NCI-H1105 (cell line): ENCODE measurements at places on chromosomes 7 and 10.

DNA sequence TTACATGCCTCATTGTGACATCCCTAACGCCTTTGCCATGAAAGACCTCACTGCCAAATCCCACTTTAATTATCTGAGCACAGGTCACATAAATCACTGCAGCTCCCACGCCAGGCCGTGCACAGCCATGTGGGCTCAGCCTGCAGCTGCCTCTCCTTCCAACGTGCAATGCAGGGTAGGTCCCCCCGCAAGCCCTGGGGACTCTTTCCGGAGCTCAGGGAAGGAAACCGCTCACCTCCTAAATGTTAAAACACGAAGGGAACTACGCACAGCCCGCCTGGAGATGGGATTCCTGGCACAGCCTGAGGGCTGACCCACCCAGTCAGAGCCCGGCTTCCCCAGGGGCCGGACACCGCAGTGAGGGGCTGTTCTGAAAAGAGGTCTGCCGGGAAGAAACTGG lies 128.0 kb downstream of the MAD1L1 start:
- DNase-seq: no peak

DNA sequence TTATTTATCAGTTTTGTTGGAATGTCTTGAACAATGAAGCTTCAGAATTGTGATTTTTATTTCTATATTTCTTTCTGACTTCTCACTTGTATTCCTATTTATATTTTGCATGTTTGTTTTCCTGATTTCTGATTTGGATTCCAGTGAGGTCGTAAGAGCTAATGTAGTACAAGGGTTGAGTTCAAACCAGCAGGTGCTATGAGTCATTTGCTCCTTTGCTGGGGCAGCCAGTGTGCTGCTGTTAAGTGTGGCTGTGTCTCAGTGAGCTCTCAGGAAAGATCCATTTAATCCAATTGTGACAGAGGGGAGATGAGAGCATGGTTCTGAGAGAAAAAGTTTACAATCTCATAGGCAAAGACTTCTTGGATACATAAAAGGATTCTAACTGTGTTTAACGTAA lies 48.6 kb downstream of the MCU start:
- DNase-seq: no peak

DNA sequence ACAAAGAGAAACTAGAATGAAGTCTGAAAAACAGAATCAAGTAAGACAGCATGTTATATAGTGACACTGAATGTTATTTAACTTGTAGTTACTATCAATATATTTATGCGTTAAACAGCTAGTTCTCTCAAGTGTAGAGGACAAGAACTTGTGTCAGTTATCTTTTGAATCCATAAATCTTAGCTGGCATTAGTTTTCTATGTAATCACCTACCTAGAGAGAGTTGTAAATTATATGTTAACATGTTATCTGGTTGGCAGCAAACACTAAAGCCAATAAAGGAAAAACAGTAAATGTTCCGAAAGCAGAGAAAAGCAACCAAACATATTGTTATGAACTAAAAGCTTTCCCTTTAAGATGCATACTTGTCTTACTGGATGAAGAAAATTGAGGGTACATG lies 36.8 kb downstream of the SLC18A2 start:
- no peak for DNase-seq

GRCh38 chr10:101451667-101452069 lies 97.7 kb downstream of the BTRC start:
- DNase-seq: no peak

DNA sequence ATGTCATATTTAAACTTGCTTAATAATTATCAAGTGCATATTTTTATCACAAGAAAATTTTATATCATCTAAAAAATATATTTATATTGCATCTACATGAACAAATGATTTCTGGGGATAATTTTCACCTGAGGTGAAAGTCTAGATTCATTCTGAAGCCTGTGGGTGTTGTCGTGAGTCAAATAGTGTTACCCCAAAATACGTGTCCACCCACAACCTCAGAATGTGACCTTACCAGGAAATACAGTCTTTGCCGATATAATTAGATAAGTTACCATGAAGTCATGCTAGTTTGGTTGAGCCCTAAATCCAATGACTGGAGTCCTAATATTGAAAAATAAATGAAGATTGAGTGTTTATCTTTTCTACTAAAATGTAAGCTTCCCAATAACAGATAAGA lies 203.0 kb upstream of the MDFIC start:
- DNase-seq: no peak

GRCh38 chr7:4755045-4755444 lies 20.4 kb upstream of the AP5Z1 start:
- no peak for DNase-seq

DNA sequence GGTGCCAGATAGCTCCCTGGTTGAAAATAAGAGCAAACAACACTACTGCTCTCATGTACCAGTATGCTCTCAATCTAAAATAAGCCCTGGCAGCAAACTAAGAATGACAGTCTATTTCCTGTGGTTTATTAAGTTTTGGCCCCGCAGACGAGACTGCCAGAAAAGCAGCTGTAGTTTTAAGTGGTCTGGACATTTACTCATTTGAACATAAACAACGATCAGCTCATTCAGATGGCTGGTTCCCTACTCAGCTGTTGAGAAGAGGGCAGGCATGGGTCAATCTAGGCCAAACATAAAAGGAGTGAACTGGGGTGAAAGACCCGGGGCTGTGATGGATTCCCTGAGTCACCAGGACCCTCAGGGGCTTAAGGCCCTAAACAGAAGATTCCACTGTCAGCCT lies 4.5 kb downstream of the TRIL start:
- DNase-seq: no peak

GRCh38 chr7:35555934-35556333 lies 139.0 kb downstream of the HERPUD2 start:
- DNase-seq: no peak

DNA sequence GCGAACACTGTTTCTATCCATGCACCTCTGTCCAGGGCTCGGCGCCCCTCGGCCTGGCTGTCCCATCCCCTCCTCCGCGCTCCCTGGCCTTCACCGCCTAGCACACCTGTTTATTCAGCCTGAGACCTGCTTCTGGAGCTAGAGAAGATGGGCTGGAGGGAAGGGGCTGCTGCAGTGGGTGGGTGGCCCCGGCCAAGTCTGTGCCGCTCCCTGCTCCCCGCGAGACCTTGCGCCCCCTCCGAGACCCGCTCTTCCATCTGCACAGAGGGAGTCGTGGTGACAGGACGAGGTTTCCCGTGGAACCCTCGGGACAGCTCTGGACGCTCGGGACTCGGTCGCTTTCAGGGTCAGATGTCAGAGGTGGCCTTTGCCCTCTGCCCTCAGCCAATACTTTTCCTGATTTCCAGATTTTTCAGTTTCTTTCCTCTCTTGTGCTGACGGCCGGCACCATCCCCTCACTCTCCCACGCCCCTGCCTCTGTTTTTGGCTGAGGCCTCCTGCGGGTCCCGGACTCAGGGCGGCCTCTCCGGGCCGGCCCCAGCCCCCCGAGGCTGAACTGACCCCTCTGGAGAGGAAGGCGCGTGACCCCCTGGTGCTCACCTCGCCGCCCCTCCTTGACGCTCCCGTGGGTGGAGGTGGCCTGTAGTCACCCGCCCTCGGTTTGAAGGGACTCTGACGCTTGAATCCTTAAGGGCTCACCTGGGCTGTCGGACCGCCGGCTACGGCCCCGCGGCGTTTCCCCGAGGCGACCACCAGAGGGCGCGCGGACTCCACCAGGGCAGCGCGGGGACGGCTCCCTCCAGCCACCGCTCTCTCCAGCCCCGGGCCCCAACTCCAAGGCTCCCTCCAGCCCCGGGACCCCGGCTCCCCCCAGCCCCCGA lies 15.6 kb downstream of the SHH start:
- peak; percentile 21 for DNase-seq

DNA sequence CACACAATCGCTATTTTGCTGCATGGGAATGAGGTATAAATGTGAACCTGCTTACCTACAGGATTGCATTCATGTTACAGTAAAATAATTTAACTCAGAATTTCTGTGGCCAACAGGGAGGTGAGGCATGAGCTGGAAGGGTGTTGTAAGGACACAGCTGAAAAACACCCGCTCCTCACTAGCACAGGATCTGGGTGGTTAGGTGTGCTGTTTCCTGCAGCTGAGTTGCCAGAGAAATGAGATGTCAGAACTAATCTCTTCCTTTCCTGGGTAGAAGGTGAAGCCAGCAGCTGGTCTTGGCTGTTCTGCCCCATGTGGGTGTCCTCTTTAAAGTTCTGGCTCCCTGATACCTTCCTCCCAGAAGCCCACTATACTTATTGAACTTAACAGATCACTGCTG lies 39.0 kb upstream of the ZNF438 start:
- no peak for DNase-seq

GRCh38 chr10:99612167-99612831 lies 7.9 kb downstream of the SLC25A28 start:
- DNase-seq: no peak

- DNase-seq: no peak
Measured at GRCh38 chr10:128087146-128087883, 38.9 kb downstream of the MKI67 start.

GRCh38 chr7:90472805-90473540 lies 3.5 kb downstream of the PTTG1IP2 start:
- no peak for DNase-seq

DNA sequence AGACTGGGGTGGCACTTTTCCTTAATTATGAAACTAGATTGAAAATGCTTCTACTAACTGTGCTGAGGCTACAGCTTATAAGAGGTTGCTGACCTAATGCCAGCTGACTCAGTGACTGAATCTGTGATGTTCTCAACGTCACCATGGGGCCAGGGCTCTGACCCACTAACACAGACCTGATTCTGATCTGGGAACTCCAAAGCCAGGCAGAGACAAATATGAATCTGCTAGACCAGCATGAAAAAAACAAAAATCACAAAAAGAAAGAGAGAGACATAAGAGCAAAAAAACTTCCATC lies 16.1 kb downstream of the USP6NL start:
- DNase-seq: no peak

DNA sequence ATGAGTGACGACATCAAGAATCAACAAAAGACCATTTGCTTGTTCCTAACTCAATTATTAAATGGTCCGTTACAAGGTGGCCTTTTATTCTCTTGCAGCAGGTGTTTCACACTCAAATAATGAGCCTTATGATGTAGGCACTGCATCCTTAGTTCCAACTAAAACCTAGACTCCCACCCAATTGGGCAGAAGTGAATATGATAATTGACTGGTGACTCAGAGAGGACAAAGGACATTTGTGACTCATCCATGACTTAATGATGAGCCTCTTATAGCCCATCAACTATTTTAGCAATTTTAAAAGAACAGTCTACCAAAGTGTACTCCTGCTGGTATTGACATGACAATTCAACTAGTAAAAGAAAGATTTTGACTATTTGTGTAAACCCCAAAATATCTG lies 1027.8 kb upstream of the PHF14 start:
- DNase-seq: peak; percentile 76

DNA sequence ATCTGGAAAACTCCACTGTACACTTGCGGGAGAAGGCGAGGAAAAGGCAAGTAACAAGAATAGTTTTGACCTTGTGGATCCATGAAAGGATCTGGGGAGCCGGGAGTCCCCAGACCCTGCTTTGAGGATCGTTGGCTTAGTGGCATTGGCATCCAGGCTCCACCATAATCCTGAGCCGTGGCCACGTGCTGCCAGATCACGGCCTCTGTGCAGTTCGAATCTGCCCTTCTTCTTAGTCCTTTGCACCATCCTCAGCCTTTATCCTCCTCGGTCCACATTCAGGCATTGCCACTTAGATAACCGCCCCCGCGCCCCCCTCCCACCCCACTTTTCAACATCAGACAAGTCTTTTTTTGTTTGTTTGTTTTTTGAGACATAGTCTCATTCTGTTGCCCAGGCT lies 201.4 kb downstream of the CUX1 start:
- no peak for DNase-seq

DNA sequence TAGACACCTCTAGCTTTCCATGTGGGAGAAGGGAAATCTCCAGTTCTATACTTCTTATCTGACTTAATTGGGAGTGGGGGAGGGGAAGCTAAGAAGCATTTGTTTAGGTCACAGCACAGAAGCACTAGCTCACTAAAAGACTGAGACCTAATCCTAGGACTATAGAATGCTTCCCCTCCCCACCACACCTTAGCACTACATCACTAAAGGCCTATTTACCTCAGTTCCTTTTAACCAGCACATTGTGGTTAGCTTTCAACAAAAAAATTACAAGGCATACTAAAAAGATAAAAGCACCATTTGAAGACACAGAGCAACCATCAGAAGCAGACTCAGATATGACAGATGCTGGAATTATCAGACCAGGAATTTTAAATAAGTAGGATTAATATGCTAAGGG lies 53.8 kb upstream of the ADRA2A start:
- DNase-seq: no peak

- no peak for DNase-seq
Measured at GRCh38 chr7:75656740-75657139, 82.0 kb downstream of the HIP1 start.

- DNase-seq: no peak
Measured at GRCh38 chr10:113140143-113141011, 190.3 kb downstream of the TCF7L2 start.

DNA sequence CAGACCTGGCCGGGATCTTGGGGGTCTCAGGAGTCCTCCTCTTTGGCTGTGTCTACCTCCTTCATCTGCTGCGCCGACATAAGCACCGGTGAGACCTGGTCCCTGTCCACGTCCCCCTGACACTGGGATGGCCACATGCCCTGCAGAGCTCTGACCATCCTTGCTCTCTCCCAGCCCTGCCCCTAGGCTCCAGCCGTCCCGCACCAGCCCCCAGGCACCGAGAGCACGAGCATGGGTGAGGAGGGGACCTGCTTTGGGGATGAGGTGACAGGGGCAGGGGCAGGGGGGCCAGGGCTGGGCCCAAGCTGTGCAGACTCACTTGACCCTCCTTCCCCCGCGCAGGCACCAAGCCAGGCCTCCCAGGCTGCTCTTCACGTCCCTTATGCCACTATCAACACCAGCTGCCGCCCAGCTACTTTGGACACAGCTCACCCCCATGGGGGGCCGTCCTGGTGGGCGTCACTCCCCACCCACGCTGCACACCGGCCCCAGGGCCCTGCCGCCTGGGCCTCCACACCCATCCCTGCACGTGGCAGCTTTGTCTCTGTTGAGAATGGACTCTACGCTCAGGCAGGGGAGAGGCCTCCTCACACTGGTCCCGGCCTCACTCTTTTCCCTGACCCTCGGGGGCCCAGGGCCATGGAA lies 959 bp downstream of the PVRIG start:
- DNase-seq: no peak

- DNase-seq: no peak
Measured at GRCh38 chr10:102674566-102674965, 30.3 kb downstream of the TRIM8 start.

- DNase-seq: peak; percentile 49
Measured at GRCh38 chr7:77415823-77416620, at the start of gene GSAP. Gene GSAP (minus strand): TSS chr7:77416349. CDS start chr7:77416321, 28 bp downstream.
